Endothelial cell of umbilical vein (primary cell): ENCODE measurements at places on chromosomes 13 and 19.

GRCh38 chr19:13430790-13431582 is 75.3 kb downstream of the CACNA1A start:
- peak; percentile 39 for DNase-seq

GRCh38 chr19:37920591-37921450 is 13.8 kb downstream of the SIPA1L3 start:
- DNase-seq: no peak

DNA sequence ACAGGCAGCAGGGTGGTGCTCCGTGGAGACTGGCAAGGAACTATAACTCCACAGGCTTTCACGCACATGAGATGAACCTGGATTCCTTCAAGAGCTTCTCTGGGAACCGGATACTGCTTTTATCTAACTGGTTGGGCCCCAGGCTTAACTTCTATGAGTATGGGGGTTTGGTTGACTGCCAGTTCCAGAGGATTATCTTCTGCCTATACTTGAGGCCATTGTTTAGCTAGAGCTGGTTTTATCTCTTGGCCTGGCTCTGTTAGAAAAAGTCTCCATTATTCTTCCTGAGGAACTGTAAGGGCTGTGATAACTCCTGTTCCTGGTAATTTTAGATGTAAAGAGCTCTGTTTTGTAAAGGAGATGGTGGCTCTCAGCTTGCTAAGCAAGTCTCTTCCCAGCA is 40.9 kb downstream of the ZNF846 start:
- DNase-seq: no peak

DNA sequence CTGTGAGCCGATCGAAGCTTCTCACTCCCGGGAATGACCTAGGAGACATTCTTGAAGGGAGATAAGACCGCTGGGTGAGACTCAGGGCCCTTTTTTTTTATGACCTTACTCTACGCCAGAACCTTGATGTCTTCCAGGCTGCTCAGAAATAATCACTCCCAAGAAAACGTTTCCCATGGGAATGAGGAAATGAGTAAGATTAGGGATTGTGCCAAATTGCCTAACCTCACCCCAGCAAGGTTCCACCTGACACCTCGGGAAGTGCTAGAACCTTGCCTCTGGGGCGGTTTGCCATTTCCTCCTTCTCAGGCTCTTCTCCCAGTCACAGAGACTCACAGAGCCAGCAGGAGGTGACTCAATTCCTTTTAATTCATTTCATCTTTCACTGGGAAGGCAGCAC is 2.3 kb downstream of the SLC46A3 start:
- DNase-seq: peak; percentile 90

- no peak for DNase-seq
Observed at GRCh38 chr13:19053561-19053960, 128.1 kb downstream of the TUBA3C start.

GRCh38 chr19:54560881-54561385 is 12.7 kb upstream of the LILRA2 start:
- no peak for DNase-seq

- no peak for DNase-seq
Observed at GRCh38 chr19:33432015-33432414, 58.5 kb downstream of the CEBPG start.

DNA sequence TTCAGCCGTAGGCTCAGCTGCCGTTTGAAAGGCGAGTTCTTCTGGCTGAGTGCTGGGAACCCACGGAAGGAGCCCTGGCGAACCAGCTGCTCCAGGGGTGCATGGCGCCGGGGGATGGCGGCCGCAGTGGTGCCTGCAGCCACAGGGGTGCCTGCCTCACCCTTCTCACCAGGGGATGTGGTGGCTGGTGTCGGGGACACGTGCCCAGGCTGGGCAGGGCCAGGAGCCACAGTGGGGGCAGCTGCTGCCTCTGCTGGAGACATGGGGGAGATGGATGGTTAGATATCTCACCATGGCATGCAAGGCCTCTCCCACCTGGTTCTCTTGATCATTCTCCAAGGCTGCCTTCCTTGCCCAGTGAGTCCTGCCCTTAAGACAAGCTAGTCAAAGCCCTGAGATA is 17.1 kb downstream of the NUMBL start:
- DNase-seq: no peak

- no peak for DNase-seq
Observed at GRCh38 chr13:108980237-108980636, 350.8 kb downstream of the MYO16 start.

GRCh38 chr13:31036731-31037695 is 104.6 kb downstream of the TEX26 start:
- no peak for DNase-seq

GRCh38 chr19:50333737-50334617 is 4.8 kb upstream of the KCNC3 start:
- DNase-seq: no peak

- DNase-seq: peak; percentile 73
Observed at GRCh38 chr13:26007261-26008125, 44.3 kb downstream of the SHISA2 start.

DNA sequence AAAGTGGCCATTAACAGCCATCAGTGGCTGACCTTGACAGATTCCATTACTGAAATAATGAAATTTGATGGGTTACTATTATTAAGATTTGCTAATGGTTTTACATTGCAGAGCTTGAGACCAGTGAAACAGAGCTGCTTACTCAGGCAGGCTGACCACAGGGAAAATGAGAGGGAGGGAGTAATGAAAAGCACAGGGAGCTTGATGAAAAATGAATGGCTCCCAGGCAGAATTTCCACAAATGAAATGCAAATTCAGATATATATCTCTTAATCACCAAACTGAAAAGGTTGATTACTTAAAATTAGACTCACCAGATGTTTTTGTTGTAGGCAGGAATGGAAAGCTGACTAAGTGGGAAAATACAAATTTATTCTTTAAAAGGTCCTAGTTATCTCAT is 36.1 kb downstream of the HTR2A start:
- DNase-seq: no peak

DNA sequence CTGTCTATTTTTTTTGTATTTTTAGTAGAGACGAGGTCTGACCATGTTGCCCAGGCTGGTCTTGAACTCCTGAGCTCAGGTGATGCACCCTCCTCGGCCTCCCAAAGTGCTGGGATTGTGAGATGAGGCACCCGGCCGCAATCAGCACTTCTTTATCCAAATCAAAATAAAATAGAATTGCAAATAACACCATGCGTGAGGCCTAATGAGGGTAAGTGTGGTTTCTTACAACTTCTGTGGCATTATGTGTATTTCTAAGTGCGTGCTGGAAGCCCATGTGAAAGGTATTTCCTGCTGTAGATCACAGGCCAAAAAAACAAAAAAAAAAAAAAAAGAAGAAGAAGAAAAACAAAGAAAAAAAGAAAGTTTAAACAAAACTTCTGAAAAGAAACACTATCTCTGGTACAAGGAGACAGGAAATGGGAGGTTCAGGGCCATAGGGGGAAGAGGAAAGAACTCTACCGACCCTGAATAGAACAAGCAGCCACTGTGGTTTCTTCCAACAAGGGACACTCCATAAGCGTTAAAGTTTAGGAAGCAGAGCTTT is 3.0 kb upstream of the GRAMD1A start:
- peak; percentile 82 for DNase-seq

DNA sequence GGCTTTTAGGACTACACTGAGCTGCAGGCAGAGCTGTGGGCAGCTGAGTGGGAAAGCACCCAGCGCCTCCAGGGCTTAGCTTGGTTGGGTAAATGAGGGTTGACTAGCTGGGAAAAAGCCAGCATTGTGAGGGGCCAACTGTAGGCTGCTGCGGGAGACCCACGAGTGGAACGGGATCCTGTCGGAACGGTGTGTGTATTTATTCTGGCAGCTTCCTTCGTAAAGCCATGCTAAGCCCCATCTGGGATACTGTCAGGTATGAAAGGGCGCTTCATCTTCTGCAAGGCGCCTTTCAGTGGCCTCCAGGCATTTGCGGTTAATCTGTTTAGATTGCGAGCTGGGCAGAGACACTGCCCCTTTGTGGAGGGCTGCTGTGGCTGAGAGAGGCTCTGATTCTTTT is 39.5 kb upstream of the CNMD start:
- no peak for DNase-seq

DNA sequence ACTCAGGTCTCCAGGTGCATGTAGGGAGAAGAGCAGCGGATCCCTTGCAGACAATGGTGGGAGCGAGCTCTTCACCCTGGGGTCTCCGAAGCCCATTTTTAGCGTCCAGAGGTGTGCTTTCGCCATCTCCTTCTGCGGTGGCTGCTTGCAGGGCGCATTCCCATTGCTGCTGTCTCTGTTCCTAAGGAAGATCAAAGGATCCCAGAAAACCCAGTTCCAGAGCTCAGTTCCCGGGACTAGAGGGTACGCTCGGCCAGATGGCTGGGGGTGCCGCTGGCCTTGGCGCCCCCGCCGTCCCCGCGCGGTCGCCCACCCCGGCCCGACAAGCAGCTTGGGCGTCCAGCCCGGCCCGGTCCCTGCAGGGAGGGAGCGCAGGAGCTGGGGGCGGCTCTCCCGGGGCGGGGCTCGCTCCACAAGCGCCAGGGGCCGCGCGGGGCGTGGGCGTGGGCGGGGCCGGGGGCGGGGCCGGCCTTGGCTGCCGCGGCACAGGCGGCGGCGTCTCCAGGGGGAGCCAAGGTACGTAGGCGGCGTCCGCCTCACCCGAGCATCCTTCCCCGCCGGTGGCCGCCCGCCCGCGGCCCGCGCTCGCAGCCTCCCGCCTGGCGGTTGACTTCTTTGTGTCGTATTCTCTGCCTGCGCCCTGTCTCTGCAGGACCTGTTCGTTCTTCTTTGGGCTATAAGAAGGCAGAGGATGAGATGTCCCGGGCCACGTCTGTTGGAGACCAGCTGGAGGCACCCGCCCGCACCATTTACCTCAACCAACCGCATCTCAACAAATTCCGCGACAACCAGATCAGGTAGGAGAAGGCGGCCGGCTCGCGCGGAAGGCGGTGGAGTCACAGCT is 96.8 kb downstream of the ATP8A2 start:
- no peak for DNase-seq

GRCh38 chr13:100962585-100962984 is 288.0 kb upstream of the TMTC4 start:
- DNase-seq: no peak

GRCh38 chr19:8641908-8642547 is 11.6 kb downstream of the NFILZ start:
- peak; percentile 44 for DNase-seq

- DNase-seq: no peak
Observed at GRCh38 chr13:34412295-34412694, 529.8 kb upstream of the NBEA start.

DNA sequence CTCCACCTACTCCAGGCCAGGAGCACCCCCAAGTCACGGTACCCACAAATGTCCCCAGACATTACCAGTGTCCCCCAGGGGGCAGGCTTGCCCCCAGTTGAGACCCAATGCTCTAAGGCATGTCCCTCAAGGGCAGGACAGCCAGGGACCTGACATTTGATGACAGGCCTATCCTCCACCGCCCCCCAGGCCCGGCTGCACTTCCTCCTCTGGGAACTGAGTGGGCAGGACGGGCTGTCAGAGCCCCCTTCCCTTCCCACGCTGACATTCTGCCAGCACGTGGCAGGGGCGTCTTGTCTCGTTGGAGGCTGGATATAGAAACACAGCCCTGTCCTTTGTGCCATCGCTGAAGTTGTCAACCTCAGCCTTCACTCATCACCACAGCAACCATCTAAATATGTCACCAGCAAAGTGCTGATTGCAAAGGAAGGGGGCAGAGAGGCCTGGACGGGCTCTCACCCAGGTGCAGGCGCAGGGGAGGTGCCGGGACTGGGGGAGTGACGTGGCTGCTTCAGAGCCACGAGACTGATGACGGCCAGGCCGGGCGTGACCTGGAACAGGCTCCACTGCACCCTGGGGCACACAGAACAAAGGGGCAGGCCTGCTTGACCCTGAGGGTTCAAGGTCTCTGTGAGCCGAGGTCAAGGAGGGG is 38.4 kb downstream of the GNG7 start:
- no peak for DNase-seq

GRCh38 chr19:43739439-43740235 is 15.1 kb downstream of the SMG9 start:
- DNase-seq: no peak

DNA sequence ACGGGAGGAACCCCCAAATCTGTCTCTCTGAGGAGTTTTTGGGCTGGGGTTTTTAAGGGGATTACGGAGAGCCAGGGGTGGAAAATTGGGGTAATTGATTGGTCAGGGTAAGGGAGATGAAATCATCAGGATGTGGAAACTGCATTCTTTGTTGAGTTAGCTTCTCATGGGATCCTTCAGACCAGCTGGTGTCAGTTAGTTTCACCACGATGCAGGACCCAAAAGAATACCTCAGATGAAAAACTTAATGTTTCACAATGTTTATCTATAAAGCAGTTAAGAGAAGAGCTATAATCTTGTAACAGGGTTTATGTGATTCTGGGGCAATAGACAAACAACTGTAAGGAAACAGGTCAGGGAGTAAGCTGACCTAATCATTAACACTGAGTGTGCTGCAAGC is 230.8 kb downstream of the POU4F1 start:
- no peak for DNase-seq

DNA sequence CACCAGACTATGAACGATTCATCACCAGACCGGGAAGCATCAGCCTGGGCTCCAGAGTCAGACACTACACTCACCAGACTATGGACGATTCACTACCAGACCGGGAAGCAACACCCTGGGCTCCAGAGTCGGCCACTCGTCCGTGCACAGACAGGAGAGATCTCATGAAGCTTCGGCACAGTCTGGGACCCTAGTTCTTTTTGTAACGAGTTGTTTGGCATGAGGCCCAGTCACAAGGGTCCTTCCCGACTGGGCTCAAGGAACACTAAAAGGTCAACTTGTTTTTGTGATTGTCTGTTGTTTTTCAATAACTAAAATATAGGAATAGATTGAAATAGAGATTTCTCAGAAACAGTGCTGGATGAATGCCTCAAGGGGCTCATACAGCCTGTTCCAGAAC is 1141.6 kb upstream of the MIR17HG start:
- no peak for DNase-seq

DNA sequence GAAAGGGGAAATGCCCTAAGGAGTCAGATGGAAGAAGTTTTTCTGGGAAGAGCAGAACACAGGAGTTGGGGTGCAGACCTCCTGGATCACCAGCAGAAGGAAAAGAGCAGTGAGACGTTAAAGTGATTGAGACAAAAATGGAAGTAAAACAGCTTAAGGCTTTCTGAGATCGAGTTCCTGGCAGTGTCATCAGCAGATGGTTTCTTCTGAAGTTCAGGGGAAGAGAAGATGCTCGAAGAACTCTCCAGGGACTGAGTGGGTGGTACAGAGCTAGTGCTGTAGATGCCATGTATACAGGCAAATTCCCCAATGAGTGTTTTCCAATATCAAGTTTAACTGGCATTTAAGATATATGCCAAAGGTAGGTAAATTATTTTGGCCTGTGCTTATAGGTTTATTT is 272.2 kb upstream of the KLF12 start:
- DNase-seq: no peak

GRCh38 chr13:29473166-29473565 is 122.3 kb downstream of the SLC7A1 start:
- no peak for DNase-seq

GRCh38 chr19:50425581-50425980 is 6.8 kb downstream of the SPIB start:
- DNase-seq: no peak

DNA sequence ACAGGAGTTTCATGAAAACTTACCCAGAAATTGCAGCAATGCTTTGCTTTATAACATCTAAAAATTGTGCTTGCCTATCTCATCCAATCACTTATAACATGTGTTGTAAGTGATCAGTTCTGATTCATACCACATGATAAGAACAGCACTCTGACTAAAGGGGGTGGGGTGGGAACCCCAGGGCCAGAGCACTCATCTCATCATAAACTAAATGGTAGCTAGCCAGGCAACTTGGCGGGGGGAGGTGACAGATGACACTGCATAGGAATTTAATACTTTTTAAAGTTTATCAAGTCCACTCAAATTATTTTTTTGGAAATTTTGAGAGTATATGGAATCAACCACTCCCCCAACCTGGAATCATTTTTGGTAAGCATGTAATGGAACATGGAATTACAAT is 42.1 kb downstream of the FOXO1 start:
- no peak for DNase-seq

- DNase-seq: peak; percentile 18
Observed at GRCh38 chr13:44355621-44356020, 18.0 kb upstream of the SERP2 start.
